ENCODE measurements at places on chromosomes 6 and 20.
A peak's percentile ranks its signal among the peaks of the same experiment; 100 is the strongest.

GRCh38 chr6:5084360-5084780, 771 bp upstream of the PPP1R3G start:
- peak; percentile 58 for DNase-seq

DNA sequence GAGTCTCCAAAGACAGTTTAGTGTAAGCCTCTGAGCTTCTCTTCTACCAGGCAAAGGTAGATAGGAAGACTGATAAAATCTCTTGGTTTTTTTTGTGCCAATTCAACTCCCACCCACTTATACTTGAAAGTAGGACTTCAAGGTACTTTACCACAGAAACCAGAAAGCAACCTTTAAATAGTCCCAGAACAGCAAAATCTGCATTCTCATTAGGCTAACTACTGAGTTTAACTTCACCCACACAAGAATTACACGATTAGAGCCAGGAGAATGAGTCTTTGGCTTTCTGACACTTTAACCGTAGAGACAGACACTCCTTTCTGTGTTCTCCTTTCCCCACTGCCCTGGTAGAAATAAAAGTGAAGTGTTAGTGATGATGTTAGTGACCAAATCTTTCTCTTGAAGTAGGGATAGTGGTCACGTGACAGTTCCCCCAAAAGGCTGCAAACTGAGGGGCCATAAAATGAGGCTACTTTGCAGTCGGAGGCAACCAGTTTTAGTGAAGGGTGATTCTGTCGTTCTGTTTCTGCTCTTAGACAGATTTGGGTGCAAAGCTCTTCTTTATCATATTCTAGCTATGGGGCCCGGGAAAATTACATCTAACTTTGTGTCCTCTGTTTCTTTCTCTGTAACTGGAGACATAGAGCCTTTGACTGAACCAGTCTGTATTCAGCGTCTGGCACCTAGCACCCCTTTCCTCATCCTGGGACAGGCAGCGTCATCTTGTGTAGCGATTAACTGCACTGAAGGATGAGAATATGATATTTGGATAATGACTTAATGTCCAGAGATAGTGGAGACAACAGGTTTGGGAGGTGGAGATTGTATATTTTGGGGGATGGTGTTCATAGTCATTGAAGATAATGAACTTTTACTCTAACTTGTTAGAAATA, 206.4 kb upstream of the CITED2 start:
- no peak for DNase-seq

GRCh38 chr20:53859684-53860083, 210.7 kb downstream of the BCAS1 start:
- DNase-seq = no peak

GRCh38 chr6:79230149-79230548, 4.3 kb downstream of the HMGN3 start:
- no peak for DNase-seq

GRCh38 chr20:40161391-40161790, 527.6 kb downstream of the MAFB start:
- DNase-seq = no peak

DNA sequence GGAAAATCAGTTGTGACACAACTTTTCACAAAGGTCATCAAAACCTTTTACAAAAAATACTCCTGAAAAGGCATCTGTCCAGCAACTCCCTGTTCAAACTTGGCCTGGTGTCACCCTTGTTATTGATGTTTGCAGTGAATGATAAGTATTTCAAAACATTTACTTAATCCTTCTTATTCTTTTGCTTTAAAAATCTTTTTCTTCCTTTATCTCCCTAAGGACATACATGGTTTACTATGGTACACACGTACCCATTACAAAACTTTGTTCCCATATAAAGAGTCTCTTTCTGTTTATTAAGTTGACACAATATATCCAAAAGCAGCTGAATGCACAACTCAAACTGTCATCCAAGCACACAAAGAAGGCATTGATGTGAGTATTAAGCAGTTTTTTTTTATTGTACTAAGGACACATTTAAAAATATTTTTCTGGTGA, 17.5 kb downstream of the GSTA2 start:
- no peak for DNase-seq

DNA sequence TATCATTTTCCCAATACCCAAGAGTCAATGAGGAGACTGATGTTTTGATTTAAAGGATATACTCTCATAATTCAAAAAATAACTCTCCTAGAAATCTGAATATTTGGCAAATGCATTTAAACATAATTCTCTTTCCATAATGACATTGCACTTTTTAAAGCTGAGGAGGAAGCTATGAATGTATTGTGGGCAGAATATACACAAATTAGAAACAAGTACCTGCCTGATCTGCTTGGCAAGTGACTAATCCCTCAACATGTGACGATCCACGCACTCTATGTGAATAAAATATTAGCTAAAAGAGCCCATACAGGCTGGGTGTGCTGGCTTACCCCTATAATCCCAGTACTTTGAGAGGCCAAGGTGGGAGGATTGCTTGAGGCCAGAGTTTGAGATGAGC, 88.3 kb upstream of the CCDC28A start:
- no peak for DNase-seq

DNA sequence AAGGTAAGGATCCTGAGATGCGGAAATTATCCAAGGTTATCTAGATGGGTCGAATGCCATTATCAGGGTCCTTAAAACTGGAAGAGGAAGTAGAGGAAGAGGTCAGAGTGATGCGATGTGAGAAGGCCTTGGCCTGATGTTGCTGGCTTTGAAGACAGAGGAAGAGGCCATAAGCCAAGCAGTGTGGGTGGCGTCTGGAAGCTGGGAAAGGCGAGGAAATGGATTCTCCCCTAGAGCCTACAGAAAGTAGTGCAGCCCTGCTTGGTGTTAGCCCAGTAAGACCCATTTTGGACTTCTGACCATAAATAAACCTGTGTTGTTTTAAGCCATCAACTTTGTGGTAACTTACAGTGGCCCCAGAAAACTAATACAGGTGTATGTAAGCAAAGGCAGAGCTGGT, 2.0 kb downstream of the SRXN1 start:
- no peak for DNase-seq

DNA sequence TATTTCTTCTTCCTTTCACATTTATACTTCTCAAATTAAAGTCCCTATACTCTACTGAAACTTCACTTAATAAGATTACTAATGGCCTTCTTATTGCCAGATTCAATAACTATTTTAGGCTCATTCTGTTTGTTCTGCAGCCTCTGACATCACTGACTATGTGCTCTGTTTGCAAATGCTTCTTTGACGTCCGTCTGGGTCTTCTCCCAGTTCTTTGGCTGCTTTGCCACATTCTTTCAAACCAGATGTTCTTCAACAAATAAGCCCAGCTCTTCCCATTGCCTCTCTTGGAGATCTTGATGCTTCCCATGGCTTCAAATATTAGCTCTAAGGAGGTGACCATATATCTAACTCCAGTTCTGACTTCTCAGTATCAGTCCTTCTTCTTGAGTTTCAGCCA, 117.4 kb downstream of the BTBD9 start:
- no peak for DNase-seq

- DNase-seq = no peak
Observed at GRCh38 chr6:36523936-36524499, 23.3 kb downstream of the STK38 start.

GRCh38 chr6:99522531-99522930, 7.3 kb upstream of the USP45 start:
- no peak for DNase-seq

DNA sequence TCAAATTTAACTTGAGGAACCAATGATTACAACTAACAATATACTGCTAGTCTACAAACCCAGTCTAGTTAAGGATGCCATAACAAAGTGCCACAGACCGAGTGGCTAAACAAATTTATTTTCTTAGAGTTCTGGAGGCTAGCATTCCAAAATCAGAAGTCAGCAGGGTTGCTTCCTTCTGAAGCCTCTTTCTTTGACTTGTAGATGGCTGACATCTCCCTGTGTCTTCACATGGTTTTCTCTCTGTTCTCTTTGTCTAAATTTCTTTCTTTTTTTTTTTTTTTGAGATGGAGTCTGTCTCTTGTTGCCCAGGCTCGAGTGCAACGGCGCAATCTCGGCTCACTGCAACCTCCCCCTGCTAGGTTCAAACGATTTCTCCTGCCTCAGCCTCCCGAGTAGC, 56.1 kb downstream of the NCOA3 start:
- DNase-seq = no peak

DNA sequence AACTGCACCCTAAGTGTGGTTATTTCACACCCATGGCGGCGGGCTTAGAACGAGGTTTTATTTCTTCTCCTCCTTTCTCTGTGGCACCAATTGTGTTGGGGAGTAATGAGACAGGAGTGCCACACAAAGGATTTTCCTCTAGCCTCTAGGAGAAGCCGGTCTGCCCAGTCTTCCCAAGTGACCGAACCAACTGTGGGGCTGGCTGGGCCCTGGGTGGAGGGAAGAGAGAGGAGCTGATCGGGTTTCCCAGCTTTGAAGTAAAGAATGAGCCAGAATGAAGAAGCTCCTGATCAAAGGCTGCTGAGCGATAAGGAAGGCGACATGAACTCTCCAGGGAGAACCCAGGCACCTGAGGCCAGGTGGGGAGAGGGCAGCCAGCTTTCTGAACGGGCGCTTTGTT, 616.0 kb upstream of the BTBD3 start:
- no peak for DNase-seq

- DNase-seq = no peak
Observed at GRCh38 chr6:19033683-19034082, 646.5 kb downstream of the RNF144B start.

GRCh38 chr20:4821590-4821989, 99.9 kb downstream of the PRND start:
- peak; percentile 77 for DNase-seq

GRCh38 chr20:14009208-14009607, 13.9 kb downstream of the MACROD2 start:
- no peak for DNase-seq

DNA sequence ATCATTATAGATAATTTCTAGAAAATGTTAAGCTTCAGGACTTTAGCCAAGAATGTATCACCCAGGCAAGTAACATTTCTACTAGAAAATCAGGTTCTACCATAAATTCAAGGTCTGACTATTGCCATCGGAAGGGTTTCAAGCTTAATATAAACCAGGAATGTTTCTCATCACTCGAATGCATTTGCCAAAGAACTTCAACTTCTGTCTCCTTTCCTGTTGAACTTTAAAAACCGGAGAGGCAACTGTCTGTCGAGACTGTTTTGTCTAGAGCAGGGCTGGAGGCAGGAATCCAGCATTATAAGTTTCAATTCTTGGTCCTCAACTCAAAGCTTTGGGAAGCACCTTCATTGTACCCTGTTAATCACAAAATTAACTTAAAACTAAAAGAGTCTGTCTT, 264.7 kb downstream of the ZNF217 start:
- no peak for DNase-seq

DNA sequence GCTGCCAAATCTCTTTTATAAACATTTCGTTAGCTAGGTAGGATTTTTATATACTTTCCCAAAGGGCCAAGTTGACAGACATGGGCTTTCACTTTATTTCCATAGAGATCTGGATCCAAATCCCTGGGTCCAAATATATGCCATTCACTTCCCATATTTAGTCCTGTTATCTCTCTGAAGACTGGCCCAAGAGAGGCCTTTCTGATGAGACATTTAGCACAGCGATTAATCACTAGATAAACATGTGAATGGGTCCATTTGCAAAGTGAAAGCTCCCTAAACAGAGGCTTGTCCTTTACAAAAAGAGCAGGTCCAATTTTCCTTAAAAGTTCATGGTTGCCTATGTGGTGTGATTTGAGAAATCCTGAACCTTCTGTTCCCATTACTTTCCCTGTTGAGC, 132.6 kb downstream of the TRMT11 start:
- DNase-seq = no peak

DNA sequence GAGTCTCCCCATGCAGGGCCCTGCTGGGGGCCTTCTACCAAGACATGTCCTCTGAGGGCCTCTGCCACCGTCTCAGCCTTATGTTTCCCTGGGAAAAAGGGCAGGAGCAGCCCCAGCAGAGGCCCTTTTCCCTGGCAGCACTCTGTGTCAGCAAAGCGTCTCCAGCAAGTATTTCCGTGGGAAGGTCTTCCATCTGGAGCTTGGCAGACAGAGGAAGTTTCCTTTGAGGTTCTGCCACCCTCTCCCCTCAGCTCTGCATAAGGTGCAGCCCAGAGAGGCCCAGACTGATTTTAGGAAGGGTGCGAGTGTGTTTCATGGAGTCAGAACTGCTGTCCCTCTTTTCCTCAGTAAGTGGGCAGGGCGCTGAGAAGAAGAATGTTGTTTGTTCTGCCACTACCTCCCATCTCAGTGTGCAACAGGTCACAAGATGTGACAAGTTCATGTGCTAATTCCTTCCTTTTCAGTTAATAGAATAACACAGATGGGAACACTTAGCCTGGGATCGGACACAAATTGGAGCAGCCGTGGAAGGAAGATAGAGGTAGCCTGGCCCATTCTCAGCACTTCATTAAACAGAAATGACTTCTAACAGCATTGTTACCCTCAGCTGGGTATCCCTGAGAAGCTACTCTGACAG, 784.4 kb downstream of the MAFB start:
- no peak for DNase-seq

GRCh38 chr20:58008866-58009265, 219.6 kb downstream of the ANKRD60 start:
- no peak for DNase-seq

- DNase-seq = no peak
Observed at GRCh38 chr6:143941852-143942627, 66.0 kb downstream of the PLAGL1 start.

- no peak for DNase-seq
Observed at GRCh38 chr6:123733180-123733579, 70.5 kb upstream of the NKAIN2 start.

- no peak for DNase-seq
Observed at GRCh38 chr6:39269961-39270360, 40.7 kb upstream of the KCNK5 start.

- DNase-seq = no peak
Observed at GRCh38 chr20:24368253-24368652, 101.2 kb upstream of the SYNDIG1 start.

DNA sequence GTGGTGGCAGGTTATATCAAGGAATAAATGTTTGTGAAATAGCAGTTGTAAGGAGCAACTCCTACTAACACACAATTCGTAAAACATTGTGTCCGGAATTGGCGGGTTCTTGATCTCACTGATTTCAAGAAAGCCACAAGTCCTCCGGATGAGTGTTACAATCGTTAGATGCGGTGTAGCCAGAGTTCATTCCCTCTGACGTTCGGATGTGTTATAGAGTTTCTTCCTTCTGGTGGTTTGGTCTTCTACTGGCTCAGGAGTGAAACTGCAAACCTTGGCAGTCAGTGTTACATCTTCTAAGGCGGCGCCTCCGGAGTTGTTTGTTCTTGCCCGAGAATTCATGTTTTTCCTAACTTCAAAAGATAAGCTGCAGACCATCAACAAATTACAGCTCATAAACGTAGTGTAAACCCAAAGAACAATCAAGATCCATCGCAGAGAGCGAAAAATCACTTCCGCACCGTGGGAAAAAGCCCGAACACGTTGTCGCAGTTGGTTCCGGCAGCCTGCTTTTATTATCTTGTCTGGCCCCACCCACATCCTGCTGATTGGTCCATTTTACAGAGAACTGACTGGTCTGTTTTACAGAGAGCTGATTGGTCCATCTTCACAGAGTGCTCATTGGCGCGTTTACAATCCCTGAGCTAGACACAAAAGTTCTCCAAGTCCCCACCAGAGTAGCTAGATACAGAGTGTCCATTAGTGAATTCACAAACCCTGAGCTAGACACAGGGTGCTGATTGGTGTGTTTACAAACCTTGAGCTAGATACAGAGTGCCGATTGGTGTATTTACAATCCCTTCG, 58.2 kb downstream of the TRIM27 start:
- DNase-seq = no peak

Data from vagina (tissue), 2 donors.